Upper lobe of right lung (tissue), 1 donor: ENCODE measurements at places on chromosomes 6 and 20.

DNA sequence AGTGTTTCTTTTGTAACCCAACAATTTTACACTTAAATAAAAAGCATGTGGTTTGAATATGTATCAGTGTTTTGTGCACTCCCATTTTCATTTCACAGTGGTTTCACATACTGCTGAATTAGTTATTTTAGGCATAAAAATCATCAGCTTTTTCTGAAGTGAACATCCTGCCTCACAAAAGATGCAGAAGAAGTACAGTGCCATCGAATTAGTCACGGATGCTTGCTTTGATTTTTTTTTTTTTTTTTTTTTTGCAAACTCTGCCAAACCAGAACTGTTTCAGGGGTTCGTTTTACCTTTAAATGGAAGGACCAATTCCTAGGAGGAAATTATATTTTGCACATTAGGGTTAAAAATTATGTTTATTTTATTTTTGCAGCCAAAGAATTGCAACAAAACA lies 158.6 kb downstream of the RPS12 start:
- H3K4me3 ChIP-seq, result no peak overlapping the region
- no peaks in the 10 kb centered on the region for H3K36me3 ChIP-seq
- DNase-seq, result no peak
- no peak overlapping the region for H3K27ac ChIP-seq
- H3K27me3 ChIP-seq, result peaks cover 2% of the 10 kb centered on the region

- no peaks in the 10 kb centered on the region for H3K36me3 ChIP-seq
- DNase-seq, result peak; percentile 69
- H3K27me3 ChIP-seq, result peaks cover 17% of the 10 kb centered on the region
Observed at GRCh38 chr6:154039231-154039842, at the start of gene OPRM1. Gene OPRM1, plus strand, starts transcription at chr6:154039240. Its CDS starts 305 bp downstream, at chr6:154039545.

GRCh38 chr6:167122827-167123657 lies at the start of gene CCR6:
Gene CCR6, plus strand, starts transcription at chr6:167123096. Its CDS starts 13,039 bp downstream, at chr6:167136135.
- no peaks in the 10 kb centered on the region for H3K27me3 ChIP-seq
- DNase-seq, result no peak
- no peaks in the 10 kb centered on the region for H3K36me3 ChIP-seq
- H3K4me3 ChIP-seq, result peak within 1 kb of the TSS; percentile 13
- H3K4me1 ChIP-seq, result no peaks in the 10 kb centered on the region

GRCh38 chr20:56631318-56631989 lies 2.3 kb downstream of the TFAP2C start:
- no peak for DNase-seq
- H3K4me1 ChIP-seq, result peaks cover 28% of the 10 kb centered on the region
- no peaks in the 10 kb centered on the region for H3K36me3 ChIP-seq
- H3K27me3 ChIP-seq, result peaks cover 77% of the 10 kb centered on the region
- no peak overlapping the region for H3K27ac ChIP-seq

DNA sequence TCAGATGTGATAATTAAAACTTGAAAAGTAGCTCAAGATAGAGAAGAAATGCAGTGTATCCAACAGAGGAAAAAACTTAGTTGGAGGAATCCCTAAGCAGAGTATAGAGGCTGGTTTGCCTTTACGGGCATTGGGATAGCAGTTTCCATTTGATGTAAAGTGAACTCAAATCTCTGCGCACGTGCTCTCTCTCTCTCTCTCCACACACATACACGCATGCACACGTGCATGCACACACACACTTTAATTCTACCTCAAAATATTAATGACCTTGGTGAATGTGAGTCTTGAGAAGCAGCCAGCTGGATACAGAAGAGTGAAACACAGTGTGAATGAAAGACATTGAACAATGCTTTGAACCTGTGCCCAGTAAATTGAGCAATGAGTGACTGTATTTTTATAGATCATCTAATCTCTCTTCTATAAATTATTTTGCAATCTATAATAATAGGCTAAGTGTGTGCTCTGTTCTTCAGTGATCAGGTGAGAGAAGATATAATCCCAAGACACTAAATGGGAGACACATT lies 247.7 kb upstream of the FAM83B start:
- DNase-seq, result no peak
- H3K4me3 ChIP-seq, result no peak overlapping the region
- H3K4me1 ChIP-seq, result no peaks in the 10 kb centered on the region
- no peak overlapping the region for H3K27ac ChIP-seq
- no peaks in the 10 kb centered on the region for H3K36me3 ChIP-seq

- peak overlapping the region; percentile 9 for H3K4me3 ChIP-seq
- no peaks in the 10 kb centered on the region for H3K36me3 ChIP-seq
- H3K4me1 ChIP-seq, result no peaks in the 10 kb centered on the region
- no peaks in the 10 kb centered on the region for H3K27me3 ChIP-seq
Observed at GRCh38 chr6:156167016-156167624, 610.1 kb upstream of the ARID1B start.

DNA sequence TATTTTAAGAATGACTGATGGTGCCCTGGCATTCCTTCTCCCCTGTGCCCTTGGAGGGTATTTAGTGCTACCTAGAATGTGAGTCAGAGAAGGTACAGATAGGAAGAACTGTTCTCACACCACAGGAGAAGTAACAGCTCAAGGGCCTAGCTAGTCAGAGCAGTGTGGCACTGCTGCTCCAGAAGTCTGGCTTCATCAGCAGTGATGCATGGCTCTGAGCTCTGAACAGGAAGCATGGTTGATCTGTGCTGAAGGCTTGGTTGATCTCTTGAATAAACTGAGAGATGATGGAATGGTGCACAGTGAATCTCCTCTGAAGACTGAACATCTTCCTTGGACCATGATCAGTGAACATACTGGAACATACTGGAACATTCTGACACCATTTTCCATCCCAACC lies 425.3 kb upstream of the SLC35B3 start:
- H3K36me3 ChIP-seq, result no peaks in the 10 kb centered on the region
- no peaks in the 10 kb centered on the region for H3K27me3 ChIP-seq
- no peaks in the 10 kb centered on the region for H3K4me1 ChIP-seq
- DNase-seq, result no peak
- H3K27ac ChIP-seq, result no peak overlapping the region
- no peak overlapping the region for H3K4me3 ChIP-seq

DNA sequence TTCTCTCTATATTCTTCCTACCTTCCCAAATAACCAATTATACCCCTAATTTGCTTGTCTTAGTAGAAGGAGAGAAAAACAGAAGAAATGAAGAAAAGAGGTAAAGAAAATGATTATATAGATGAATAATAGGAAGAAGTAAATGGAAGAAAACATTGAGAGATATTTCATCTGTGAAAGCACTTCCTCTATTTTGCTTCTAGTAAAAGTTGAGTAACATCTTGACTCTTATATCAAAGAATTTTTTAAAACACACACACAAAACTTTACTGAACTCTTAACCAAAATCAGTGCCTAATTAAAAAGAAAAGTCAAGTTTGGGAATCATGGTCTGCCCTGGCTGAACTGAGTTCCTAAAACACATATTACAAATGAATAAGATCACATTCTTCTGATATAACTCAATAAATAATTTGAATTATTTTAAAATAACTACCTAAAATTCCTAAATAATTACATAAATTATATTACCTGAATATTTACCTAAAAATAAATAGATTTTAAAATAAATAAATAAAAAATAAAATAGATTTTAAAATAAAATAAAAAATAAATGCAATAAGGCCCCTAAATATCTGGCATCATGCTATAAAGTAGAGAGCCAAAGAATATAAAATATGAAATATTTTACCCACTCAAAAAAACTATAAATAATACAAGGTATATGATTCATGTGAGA lies 8.8 kb downstream of the SLC17A2 start:
- H3K4me3 ChIP-seq, result no peak overlapping the region
- no peak for DNase-seq
- H3K27ac ChIP-seq, result no peak overlapping the region
- no peaks in the 10 kb centered on the region for H3K4me1 ChIP-seq

GRCh38 chr6:38782616-38783015 lies 67.5 kb downstream of the DNAH8 start:
- no peak overlapping the region for H3K4me3 ChIP-seq
- DNase-seq, result no peak
- H3K4me1 ChIP-seq, result no peaks in the 10 kb centered on the region
- H3K36me3 ChIP-seq, result no peaks in the 10 kb centered on the region

DNA sequence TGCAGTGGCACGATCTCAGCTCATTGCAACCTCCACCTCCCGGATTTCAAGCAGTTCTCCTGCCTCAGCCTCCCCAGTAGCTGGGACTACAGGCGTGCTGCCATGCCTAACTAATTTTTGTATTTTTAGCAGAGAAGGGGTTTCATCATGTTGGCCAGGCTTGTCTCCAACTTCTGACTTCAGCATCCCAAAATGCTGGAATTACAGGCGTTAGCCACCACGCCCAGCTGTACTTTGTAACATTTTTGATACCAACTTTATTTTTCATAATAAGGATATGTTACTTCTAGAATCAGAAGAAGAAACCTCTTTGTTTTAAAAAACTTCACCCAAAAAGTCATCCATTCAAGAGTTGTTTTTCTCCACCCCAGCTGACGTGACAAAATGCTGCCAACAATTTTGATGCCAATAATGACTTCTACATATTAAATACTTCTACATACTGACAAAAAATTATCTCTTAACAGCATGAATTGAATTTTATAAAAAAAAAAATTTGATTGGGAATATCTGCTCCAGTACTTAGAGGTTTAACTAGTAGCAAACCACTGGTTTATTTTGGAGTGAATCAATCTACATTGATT lies 22.5 kb upstream of the PRIM2 start:
- no peaks in the 10 kb centered on the region for H3K4me1 ChIP-seq
- no peak overlapping the region for H3K4me3 ChIP-seq
- H3K36me3 ChIP-seq, result no peaks in the 10 kb centered on the region

DNA sequence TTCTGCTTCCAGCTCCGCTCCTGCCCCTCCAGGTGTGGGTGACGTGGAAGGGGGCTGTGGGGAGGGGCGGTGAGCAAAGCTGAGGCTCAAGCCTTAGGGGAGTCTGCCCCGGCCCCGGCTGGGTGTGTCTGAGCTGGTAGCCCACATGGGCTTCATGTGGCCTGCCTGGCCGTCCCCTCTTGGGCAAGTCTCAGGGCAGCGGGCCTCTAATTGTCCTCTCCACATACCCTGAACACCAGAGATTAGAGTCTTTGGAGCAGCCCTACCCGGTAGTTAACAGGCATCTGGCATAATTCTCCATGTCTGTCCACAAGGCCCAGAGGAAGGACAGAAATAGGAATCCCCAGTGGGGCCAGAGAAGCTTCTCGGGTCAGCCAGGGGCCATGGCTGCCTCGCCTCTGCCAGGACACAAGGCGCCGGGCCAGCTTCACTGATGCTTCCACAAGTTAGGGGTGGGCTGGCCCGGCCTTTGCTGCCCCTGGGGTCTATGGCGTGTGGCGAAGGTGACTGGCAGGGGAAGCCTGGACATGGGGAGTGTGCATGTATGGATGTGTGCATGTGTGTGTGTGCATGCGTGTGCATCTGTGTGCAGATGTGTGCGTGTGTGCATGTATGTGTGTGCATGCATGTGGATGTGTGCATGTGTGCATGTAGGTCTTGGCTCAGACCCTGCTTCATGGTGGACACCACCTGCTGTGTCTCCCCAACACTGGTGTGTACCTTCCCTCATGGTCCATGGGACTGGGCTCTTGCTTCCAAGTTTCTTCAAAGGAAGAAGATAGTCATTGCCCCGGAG lies 24.0 kb downstream of the FRMD1 start:
- H3K27me3 ChIP-seq, result no peaks in the 10 kb centered on the region
- no peak overlapping the region for H3K4me3 ChIP-seq
- H3K4me1 ChIP-seq, result no peaks in the 10 kb centered on the region
- H3K27ac ChIP-seq, result no peak overlapping the region
- no peak for DNase-seq

DNA sequence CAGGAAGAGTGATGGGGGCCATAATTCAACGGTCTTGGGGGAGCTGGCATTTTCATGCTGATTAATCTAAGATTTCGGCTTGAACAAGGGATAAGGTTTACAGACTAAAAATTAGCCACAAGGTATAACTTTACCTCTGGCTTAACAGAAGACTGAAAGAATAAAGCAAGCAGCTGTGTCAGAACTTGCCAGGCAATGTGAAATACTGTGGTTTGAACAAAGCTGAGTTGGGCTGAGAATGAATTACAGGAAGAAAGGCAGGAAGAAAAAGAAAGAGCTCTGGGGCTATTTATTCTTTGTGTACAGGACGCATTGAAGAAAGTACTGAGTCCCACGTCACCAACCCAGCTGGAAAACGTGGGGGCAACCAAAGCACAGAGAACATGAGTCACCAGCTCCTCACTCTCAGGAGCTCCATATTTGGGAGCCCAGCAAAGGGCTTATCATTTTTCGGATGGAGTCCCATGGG lies 121.5 kb upstream of the NEDD9 start:
- H3K36me3 ChIP-seq, result no peaks in the 10 kb centered on the region
- H3K27me3 ChIP-seq, result no peaks in the 10 kb centered on the region
- no peak overlapping the region for H3K4me3 ChIP-seq
- DNase-seq, result no peak
- H3K4me1 ChIP-seq, result peaks cover 23% of the 10 kb centered on the region

DNA sequence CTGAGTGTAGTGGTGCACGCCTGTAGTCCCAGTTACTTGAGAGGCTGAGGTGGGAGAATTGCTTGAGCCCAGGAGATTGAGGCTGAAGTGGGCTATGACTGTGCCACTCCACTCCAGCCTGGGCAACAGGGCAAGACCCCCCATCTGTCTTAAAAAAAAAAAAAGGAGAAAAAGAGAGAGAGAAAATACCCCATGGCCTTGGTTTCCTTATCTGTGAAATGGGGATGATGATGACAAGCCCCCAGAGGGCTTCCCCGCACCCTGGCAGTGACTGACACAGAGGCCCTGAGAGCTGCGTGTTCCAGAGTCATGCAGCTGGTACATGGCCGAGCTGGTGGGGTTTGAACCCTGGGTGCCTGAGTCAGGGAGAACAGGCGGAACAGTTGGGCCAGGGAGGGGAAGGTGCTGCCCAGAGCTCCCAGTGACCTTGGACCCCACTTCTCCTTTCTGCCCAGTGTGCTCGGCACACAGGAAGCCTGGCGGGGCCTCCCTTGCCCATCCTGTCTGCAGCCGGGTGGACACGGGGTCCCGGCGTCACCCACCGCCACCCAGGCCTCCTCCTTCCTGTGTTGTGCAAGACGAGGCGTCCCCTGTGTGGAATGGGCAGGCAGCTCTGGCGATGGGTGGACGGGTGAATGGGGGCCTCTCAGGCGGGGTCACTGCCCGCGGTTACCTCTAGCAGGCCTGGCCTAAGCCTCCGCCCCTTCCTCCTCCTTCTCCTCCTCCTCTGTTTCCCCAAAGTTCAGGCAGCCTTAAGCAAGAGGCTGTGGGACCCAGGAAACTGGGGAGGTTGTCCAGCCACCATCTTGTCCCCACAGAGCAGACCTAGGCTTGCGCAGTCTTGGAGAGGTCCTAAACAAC lies 84.2 kb downstream of the CEBPB start:
- no peaks in the 10 kb centered on the region for H3K27me3 ChIP-seq
- no peak overlapping the region for H3K4me3 ChIP-seq
- no peaks in the 10 kb centered on the region for H3K36me3 ChIP-seq
- peak; percentile 94 for DNase-seq
- H3K4me1 ChIP-seq, result peaks cover 56% of the 10 kb centered on the region

- H3K27ac ChIP-seq, result no peak overlapping the region
- H3K27me3 ChIP-seq, result no peaks in the 10 kb centered on the region
- H3K36me3 ChIP-seq, result no peaks in the 10 kb centered on the region
- H3K4me3 ChIP-seq, result no peak overlapping the region
Observed at GRCh38 chr6:138032571-138032970, 74.6 kb downstream of the PERP start.
